ENCODE measurements at places on chromosomes 16 and 17.

- no peak for DNase-seq
Observed at GRCh38 chr16:46748775-46749705, 896 bp upstream of the MYLK3 start.

GRCh38 chr16:86344881-86345280 lies 165.4 kb upstream of the FOXF1 start:
- DNase-seq: no peak

GRCh38 chr17:83076938-83077337 lies 2.5 kb upstream of the METRNL start:
- DNase-seq: no peak

GRCh38 chr17:79872762-79873161 lies 33.5 kb upstream of the CBX4 start:
- no peak for DNase-seq

All from CD4-positive, alpha-beta T cell treated with Interleukin-15 for 1 hour (primary cell).